ENCODE measurements at places on chromosomes 5 and 9. TPM values are rescaled to one million over a fixed set of nuclear protein-coding genes. Genes with fewer than 3 reads are reported as not detected.

The ABO gene
- not detected for total RNA-seq

The ADAMTS12 gene
- total RNA-seq = 54.8 TPM

The RXRA gene
- 16.0 TPM for total RNA-seq

The INIP gene
- 23.3 TPM for total RNA-seq

The CD74 gene
- 0.32 TPM for total RNA-seq

The ENHO gene
- not detected for total RNA-seq

The NNT gene
- 58.6 TPM for total RNA-seq

The F2RL2 gene
- 29.8 TPM for total RNA-seq

The NREP gene
- total RNA-seq = 146 TPM

The DIRAS2 gene
- total RNA-seq = 1.3 TPM

The TTC23L gene
- total RNA-seq = not detected

Data from fibroblast of villous mesenchyme (primary cell).